Hippocampal formation (tissue), 2 donors: ENCODE measurements at places on chromosomes 4 and X.

GRCh38 chrX:37816766-37817165, 30.6 kb downstream of the DYNLT3 start:
- DNase-seq = no peak

- DNase-seq = no peak
These were observed 13.5 kb downstream of the ARHGAP24 start for GRCh38 chr4:85488416-85488815.

GRCh38 chr4:17010426-17011087, 112.1 kb upstream of the LDB2 start:
- no peak for DNase-seq

DNA sequence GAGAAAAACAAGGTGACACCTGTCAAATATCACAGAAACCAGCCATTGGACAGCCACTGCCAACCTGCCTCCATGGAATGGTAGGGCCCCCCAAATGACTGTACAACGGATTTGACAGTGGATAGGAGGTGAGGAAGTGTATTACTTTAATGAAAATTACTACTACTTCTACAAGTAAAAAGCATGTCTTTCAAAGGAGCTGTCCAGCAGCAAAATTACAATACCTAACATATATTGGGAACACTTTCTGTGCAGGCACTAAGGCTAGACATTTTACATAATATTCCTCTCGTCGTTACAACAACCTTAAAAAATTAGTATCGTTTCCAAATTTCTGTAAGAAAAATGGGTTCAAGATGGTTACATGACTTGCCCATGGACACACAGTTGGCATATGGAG, 14.9 kb downstream of the PPP3CA start:
- no peak for DNase-seq

GRCh38 chrX:12906046-12906761, at the start of gene TLR8:
TSS of gene TLR8 (plus strand) at chrX:12906620. CDS start at chrX:12906707, 87 bp downstream.
- no peak for DNase-seq
